ENCODE measurements at places on chromosomes 1 and 21.

DNA sequence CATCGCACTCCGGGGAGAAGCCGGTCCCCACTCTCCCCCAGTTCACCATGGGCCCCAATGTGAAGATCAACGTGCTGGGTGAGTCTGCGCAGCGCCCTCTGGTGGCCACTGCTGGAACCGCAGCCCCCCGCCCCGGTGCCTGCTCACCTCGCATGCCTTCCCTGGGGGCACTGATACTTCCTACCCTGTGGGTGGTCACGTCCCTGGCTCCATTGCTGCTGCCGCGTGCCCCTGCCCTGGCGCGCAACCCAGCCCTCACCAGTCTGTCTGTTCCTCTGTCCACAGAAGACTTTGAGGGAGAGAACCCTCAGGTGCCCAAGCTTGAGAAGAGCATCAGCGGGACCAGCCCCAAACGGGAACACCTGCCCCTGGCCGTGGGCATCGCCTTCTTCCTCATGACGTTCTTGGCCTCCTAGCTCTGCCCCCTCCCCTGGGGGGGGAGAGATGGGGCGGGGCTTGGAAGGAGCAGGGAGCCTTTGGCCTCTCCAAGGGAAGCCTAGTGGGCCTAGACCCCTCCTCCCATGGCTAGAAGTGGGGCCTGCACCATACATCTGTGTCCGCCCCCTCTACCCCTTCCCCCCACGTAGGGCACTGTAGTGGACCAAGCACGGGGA lies 7.6 kb downstream of the EFNA3 start:
- peak; percentile 87 for DNase-seq

GRCh38 chr1:9443913-9444445 lies 95.3 kb upstream of the SLC25A33 start:
- peak; percentile 99 for DNase-seq

DNA sequence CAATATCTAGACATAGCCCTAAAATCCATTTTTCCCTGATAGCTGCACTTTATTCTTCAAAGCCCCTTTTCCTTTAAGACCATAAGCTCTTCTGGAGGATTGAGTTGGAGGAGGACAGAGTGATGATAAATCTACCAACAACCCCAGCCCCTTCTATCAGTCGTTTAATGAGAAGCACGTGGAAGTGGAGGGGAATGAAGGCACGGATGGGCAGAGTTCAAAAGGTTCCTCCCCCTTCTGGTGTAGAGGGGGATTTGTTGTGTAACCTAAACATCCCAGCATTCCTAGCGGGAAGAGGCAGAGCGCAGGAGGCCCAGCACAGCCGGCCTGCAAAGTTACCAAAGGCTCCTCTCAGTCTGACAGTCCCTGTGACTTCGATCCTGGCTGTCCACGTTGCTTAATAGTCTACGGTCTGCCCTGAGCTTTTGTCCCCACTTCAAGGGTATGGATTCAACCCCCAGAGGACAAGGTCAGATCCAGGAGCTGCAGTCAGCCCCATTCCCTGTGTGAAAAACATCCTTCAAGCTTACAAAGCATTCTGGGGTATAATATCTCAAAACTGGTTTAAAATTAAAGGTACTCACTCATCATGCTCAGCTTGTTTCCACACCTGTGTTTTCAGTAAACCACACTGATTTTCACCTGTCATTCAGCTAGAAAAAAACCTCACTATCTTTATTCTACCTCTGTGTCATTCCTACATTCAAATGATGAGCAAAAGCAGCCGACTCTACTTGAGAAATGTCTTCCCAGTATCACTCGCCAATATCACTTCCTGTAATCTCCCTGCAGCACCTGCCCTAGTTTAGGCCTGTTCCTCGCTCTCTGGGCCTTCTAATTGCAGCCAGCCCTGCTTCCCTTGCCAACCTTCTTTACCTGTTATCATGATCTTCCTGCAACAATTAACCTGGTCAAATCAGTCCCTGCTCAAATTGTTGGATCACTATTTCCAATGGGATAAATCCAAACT lies 117.9 kb downstream of the PLPP3 start:
- peak; percentile 67 for DNase-seq

- DNase-seq: peak; percentile 83
These were observed 66.7 kb upstream of the ANGPTL3 start for GRCh38 chr1:62530516-62531154.

DNA sequence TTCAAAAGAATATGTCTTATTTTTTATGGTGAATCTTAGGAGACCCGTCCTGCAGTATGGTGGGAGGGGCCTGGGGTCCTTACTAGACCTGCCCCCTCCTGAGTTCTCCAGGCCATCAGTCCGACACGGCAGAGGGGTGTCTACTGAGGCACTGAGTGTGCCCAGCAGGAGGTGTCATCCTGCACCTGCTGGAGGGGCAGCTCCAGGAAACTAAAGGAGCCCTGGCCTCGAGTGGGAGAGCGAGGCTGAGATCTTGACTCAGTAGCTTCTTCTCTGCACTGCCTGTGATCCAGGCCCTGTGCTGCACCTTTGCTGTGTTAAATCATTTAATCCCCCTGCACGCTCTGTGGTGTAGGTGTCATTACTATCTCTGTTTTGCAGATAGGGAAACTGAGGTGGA lies 587.7 kb downstream of the PTPRU start:
- DNase-seq: peak; percentile 22

GRCh38 chr1:229941831-229942230 lies 125.2 kb upstream of the GALNT2 start:
- DNase-seq: no peak

GRCh38 chr21:36265431-36265830 lies 54.6 kb upstream of the MORC3 start:
- DNase-seq: no peak

DNA sequence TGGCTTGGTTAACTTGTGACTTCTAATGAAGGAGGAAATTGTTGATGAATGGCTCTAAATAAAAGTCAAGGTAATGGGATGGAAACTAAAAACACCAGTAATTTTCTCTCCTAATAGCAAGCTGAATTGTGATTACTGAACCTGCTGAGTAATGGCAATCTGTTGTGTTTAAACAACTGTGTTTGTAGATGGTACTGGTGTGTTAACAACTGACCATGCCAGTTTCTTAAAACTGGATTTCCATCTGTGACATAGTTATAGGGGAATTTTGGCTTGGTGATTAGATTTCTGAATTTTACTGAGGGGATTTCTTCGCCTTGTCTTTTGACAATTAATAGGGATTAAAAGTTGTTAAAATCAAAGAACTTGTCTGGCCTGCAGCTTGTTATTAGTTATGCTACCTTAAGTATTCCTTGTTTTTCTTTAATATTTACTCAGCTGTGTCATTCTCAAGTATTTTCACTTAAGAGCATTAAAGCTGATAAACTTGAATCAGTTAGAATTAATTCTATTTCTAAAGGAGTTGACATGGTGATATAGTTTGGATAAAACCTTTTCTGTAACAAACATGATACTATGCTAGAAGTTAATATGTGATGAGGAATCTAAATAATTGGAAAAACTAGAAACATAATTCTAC lies 7.9 kb upstream of the ERO1B start:
- DNase-seq: no peak

DNA sequence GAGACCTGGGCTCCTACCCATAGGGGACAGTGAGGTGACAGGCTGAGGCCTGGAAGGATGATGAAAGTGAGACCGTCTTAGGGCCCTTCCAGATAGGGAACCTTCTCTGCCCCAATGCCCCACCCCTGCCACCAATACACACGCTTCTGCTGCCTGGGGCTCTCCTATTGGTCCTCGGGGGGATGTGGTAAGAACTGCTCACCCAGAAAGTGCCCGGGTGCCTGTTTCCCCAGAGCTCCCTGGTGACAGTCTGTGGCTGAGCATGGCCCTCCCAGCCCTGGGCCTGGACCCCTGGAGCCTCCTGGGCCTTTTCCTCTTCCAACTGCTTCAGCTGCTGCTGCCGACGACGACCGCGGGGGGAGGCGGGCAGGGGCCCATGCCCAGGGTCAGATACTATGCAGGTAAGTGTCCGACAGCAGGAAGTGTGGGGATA lies 948 bp downstream of the SEMA4A start:
- DNase-seq: peak; percentile 52

GRCh38 chr1:160671603-160672517 lies 25.0 kb upstream of the SLAMF1 start:
- DNase-seq: no peak

DNA sequence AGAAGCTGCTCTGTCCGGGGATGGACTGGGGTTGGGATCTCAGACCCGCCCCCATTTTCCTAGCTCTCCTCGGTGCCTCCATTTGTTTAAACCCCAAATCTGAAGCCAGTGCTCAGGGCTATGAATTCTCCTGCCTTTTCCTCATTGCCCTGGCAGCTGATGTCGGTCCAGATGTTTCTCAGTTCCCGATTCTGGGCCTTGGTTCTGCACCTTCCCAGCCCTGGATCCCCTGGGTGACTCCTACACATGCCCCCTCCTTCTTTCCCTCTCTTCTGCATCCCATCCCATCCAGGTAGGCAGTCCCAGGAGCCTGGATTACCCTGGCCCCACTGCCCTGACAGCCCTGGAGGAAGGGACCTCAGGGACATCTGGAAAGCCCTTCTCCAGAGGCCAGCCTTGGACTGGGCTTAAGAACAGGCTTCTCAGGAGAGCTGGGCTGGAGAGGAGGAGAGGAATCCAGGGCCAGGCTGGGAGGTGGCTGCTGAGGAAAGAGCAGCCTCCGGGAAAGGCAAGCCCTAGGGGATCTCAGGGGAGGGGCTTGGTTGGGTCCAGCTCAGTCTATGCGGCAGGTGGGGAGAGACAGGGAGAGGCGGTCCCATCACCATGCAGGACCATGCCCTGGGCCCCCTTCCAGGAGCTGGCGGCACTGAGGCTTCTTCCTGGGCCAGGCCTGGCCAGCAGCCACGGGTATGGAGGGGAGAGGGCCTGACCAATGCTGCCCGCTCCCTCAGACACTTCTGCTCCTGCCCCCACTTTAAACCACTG lies 6.8 kb upstream of the EPS8L3 start:
- DNase-seq: peak; percentile 52

- no peak for DNase-seq
These were observed 166.0 kb downstream of the COL11A1 start for GRCh38 chr1:102942324-102942723.

- DNase-seq: no peak
These were observed 81.8 kb upstream of the ERRFI1 start for GRCh38 chr1:8107897-8108296.

DNA sequence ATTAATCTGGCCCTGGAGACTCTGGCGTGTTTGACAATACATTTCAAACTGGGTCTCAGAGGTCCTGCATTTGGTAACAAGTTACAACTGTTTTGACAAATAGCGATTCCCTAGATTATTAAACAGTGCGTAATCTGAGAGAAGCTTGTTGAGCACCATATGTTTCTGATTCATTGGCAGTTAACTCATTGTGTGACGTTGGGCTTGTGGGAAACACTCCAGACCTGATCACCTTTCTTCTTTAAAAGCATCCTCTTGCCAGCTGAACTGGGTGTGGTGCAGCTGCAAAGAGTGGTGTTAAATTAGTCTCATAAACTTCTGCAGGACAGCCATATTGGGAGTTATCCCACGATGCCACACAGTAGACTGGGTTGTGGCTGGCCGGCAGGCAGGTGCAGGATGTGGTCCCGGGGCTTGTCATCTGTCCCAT lies 82.7 kb downstream of the CDC7 start:
- no peak for DNase-seq

GRCh38 chr1:49356594-49356993 lies 579.9 kb upstream of the BEND5 start:
- DNase-seq: no peak

- DNase-seq: no peak
These were observed 21.2 kb downstream of the HFM1 start for GRCh38 chr1:91383456-91383855.

DNA sequence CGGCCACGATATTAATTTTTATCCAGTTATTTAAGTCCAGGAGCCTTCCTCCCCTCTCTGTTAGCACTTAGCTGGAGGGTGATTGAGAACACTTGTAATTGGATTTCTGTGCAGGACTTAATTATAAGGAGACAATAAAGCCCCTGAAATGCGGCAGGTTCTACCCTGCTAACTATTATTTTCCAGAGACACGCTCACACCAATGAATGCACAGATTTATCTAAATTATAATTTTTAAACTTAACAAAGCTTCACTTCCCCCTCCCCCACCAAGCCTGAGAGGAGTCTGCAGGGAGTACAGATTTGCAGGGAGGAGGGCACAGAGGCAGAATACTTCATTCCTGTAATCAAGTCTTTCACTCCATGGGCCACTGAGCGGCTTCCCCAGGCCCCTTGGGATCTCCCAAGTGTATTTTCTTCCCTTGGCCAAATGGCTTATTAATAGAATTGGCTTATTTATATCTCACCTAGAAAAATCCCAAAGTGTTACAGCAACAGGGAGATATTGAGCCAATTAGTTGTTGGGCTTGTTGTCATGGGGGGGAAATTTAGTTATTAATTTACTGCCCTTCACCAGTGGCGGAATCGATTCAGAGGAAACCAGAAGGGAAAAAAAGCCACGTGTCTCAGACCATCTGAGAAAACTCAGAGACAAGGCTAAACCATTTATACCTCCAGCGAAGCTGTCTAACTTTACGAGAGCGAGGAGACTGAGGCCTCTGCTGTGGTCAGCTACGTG lies 99.0 kb upstream of the CD34 start:
- DNase-seq: no peak

- DNase-seq: peak; percentile 76
These were observed 149.6 kb downstream of the LMO4 start for GRCh38 chr1:87478231-87478630.

DNA sequence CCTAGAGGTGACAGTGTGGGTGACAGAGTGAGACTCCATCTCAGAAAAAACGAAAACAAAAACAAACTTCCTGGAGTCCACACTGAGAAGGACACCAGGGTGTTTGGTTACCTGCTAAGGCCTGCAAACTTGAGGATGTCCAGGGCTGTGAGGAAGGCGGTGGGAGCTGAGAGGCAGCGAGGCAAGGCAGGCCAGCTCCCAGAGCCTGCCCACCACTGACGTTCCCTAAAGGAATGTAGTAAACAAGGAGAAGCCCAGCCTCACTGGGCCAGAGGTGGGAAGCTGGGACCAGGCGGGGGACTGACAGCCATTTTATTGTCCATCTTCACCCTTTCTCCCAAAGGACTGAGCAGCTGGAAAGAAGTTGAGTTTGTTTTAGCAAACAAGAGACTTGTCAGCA lies 24.1 kb downstream of the SHISA4 start:
- DNase-seq: peak; percentile 74

DNA sequence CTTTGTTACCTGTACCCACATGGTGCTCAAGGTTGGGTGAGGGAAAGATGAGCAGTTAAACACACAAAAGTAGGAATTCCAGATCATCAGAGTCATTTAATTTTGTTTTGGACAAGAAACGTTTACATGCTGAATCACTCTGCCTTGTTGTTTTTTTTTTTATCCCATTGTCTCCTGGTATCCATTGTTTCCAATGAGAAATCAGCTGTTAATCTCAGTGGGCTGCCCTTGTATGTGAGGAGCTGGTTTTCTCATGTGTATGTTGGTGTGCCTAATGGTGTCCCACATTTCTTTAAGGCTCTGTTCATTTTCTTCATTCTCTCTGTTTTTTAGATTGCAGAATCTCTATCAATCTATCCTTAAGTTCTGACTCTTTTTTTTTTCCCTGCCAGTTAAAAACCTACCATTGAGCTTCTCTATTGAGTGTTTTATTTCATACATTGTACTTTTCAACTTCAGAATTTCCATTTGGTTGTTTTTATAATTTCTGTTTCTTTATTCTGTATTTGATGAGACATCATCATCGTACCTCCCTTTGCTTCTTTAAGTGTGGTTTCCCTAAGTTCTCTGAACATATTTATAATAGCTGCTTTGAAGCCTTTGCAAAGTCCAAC lies 8.8 kb upstream of the OBSCN start:
- DNase-seq: no peak

Data from islet precursor cell (in vitro differentiated cells).